Amygdala (tissue), 56 donors: ENCODE measurements at places on chromosomes 6 and 20.

DNA sequence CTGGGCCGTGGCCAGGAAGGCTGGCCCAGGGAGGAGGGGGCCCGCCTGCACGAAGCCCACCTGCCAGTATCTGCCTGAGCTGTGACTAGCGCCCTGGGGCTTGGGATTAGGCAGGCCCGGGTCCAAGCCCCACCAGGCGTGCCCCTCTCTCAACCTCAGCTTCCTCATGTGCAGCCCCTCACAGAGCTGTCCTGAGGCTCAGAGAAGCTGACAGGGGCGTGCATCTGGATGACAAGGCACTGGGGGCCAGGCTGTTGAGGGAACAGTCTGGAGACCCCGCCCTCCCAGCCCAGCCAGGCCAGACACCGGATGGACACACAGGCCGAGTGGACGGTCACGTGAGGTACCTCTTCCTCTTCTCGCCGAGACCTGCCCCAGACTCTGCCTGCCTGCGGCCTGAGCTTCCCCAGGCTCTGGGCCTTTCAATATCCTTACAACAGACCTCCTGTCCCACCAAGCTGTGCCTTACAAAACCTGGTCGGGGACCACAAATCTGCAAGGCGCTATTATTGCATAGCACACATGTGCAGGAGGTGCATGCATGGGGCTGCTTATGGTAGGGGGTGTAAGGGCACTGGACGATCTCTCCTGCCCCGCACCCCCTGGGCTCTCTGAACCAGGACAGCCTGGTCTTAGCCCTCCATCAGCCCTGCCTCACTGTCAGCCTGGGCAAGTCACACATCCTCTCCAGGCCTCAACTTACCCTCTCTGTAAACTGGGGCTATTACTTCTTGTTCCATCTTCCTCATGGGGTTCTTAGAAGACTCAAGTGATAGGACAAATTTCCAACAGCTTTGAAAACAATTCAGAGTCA, 20.0 kb downstream of the NOL4L start:
- peak; percentile 56 for DNase-seq

GRCh38 chr6:2688401-2689064, 62.2 kb downstream of the MYLK4 start:
- no peak for DNase-seq

- DNase-seq: no peak
Observed at GRCh38 chr6:22958677-22959076, 389.3 kb downstream of the HDGFL1 start.

DNA sequence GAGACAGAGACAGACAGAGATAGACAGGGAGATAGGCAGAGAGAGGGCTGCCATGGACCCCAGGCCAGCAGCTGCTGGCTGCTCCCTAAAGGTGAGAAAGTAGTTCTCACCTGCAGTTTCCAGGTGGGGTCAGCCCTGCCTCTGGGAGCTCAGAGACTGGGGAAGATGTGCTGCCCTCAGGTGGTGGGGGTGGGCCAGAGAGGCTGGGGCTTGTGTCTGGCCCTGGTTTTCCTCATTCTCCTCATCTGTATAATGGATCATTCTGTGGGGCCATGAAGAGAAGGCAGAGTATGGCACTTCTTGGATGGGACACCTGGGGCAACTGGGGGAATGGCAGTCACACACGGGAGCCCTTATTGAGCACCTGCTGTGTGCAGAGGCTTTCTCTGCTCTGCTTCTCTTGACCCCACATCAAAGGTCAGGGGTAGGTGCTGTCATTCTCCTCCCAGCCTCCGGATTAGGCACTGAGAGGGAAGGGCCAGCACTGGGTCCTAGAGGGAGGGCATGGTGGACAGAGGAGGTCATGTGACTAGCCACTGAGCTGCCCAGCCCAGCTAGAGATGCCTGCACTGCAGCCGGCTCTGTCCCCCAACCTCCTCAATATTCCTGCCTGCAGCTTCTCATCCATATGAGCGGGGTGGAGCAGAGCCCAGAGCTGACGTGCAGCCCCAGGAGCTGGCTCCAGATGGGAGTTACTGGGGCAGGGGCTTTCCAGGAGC, 4.1 kb downstream of the ANGPT4 start:
- no peak for DNase-seq

DNA sequence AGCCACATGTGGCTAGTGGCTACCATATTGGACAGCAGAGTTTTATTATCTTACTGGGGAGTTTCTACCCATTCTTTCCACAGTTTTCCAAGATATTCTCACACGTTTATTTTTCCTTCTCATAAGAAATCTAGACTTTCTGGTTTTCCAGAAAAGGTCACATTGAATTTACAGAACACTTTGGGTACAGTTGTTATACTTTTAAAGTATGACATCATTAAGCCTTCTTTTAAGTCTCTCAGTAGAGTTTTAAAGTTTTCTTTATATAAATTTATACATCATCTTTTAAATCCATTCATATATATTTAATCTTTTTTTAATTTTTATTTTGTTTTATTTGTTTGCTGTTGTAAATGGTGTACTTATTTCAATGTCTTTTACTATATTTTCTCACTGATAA, 200.3 kb upstream of the QKI start:
- no peak for DNase-seq

GRCh38 chr20:18323705-18324104, 35.4 kb downstream of the ZNF133 start:
- no peak for DNase-seq

GRCh38 chr6:165983112-165984072, 184.3 kb downstream of the TBXT start:
- DNase-seq: no peak

DNA sequence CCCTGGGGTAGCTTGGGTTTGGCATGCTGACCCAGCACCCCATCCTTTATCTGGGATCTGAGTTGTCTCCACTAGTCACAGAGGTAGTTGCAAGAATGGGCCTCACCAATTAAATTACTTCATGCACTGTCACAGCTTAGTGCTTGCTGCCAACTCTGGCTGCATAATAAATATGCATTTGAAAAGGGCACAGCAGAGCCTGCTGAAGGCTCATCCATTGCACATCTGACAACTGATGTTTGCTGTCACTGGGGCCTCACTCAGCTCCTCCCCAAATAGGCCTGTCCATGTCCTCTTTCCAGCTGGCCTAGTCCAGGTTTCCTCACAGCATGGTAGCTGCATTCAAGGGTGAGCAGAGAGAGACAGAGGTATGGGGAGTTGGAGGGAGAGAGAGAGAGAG, 13.3 kb upstream of the NXT1 start:
- DNase-seq: no peak

GRCh38 chr20:45758096-45758495, 33.6 kb downstream of the WFDC3 start:
- DNase-seq: no peak

- DNase-seq: no peak
Observed at GRCh38 chr6:30880698-30881252, 3.5 kb upstream of the DDR1 start.
